ENCODE measurements at places on chromosomes 6 and 20. TPM values are rescaled to one million over a fixed set of nuclear protein-coding genes. Genes with fewer than 3 reads are reported as not detected.

Gene TIAM2
- total RNA-seq = 25.7 TPM

Gene NRSN1
- not detected for total RNA-seq

Gene RAB44
- total RNA-seq = not detected

Gene AK9
- 13.7 TPM for total RNA-seq

Gene TTLL9
- total RNA-seq = 2.9 TPM

Gene MOG
- total RNA-seq = not detected

Gene THBD
- total RNA-seq = 42.6 TPM

Gene TBXT
- not detected for total RNA-seq

Gene RNF8
- 5.9 TPM for total RNA-seq

Gene SEC23B
- 40.8 TPM for total RNA-seq

Gene NOX3
- total RNA-seq = not detected

Measured in uterus (tissue), 4 donors.